Chondrocyte (in vitro differentiated cells): ENCODE measurements at places on chromosomes 1 and 21. TPM values are rescaled to one million over a fixed set of nuclear protein-coding genes. Genes with fewer than 3 reads are reported as not detected.

The MYBPH gene
- not detected in 3 replicates for total RNA-seq

DNA sequence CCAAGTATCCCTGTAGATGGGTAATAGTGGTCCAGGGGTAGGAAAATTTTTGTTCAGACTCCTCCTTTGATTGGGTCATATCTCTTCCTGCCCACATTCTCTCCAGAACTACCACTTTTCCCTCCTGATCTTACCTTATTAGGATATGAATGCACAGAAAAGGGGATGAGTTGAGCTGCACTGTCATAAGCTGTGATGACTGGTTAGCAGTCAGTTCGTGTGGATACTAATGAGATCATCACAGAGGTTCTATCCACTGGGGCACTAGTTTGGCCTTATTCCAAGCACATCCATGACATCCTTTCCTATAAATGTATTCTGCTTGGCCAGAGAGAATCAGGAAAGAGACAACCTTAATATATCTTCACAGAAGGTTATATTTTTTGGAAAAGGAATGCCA is 22.1 kb upstream of the TBX15 start:
- DNase-seq = no peak

GRCh38 chr1:36400825-36401601 is 3.3 kb upstream of the LSM10 start:
- peak; percentile 98 for DNase-seq

DNA sequence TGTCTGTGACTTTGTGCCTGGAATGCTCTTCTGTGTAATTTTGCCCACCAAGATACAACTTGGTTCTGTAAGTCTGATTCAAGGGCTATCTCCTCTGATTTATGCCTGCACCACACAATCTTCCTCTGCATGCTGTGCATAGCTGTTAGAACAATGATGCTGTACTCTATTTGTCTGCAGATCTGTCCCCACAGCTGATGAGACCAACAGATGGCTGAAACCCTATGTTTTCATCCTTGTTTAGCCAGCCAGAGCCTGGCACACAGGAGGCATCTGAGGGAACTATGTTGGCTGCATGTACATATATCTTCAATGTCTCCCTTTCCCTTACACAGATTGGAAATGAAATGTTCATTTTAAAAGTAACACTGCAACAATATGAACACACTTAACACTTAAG is 58.0 kb upstream of the ABCA4 start:
- no peak for DNase-seq

GRCh38 chr1:109356505-109356904 is 41.2 kb downstream of the SORT1 start:
- DNase-seq = no peak

- DNase-seq = no peak
Observed at GRCh38 chr21:42532466-42533181, 19.0 kb downstream of the SLC37A1 start.
